Activated naive CD8-positive, alpha-beta T cell treated with anti-CD3 and anti-CD28 coated beads, Interleukin-2, amount 10 ng/mL, durations not matched to agents 7 days and 5 days (primary cell): ENCODE measurements at places on chromosomes 7 and 10. TPM values are rescaled to one million over a fixed set of nuclear protein-coding genes. Genes with fewer than 3 reads are reported as not detected.

The HABP2 gene
- not detected for total RNA-seq

The NRBF2 gene
- 24.7 TPM for total RNA-seq

The CEP55 gene
- 50.7 TPM for total RNA-seq

DNA sequence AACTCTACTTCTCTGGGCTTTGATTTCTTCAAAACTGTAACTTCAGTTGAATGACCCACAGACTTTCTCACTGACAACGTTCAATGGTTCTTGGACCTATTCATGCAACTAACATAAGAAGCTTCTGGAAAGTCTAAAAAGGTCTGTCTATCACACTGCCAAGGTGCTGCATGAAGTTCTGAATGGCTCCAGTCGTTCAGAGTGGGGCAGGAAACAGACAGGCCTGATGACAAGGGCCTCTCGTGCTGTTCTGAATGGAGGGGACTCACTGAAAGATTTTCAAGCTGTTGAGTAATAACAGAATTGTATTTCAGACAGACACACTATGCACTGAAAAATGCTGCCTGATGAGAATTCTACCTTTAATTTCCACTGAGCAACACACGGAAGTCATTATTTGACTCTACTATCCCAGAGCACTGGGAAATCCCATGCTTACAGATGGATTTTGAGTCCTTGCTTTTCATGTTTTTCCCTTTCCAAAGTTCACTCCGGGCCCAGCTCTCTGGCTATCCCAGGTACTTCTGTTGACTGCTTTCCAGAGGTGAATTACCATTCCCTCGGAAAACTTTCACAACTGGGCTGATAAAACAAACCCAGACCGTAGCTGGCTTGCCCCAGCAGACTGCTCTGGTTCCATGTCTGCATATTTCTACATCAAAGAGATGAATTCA lies 204.9 kb upstream of the FRMD4A start:
- peak overlapping the region; percentile 43 for H3K27ac ChIP-seq
- H3K27me3 ChIP-seq: no peaks in the 10 kb centered on the region
- H3K4me1 ChIP-seq: peaks cover 38% of the 10 kb centered on the region
- H3K4me3 ChIP-seq: no peak overlapping the region
- no peak for DNase-seq
- H3K36me3 ChIP-seq: peaks cover 27% of the 10 kb centered on the region

The BICC1 gene
- 0.06 TPM for total RNA-seq

GRCh38 chr7:74254858-74255379 lies 720 bp upstream of the RFC2 start:
- no peak for DNase-seq
- peak overlapping the region; percentile 94 for H3K4me3 ChIP-seq
- H3K27me3 ChIP-seq: no peaks in the 10 kb centered on the region
- peaks cover 19% of the 10 kb centered on the region for H3K36me3 ChIP-seq
- peak overlapping the region; percentile 94 for H3K27ac ChIP-seq
- peaks cover 25% of the 10 kb centered on the region for H3K4me1 ChIP-seq
